ENCODE measurements at places on chromosomes 6 and 20. TPM values are rescaled to one million over a fixed set of nuclear protein-coding genes. Genes with fewer than 3 reads are reported as not detected.

DNA sequence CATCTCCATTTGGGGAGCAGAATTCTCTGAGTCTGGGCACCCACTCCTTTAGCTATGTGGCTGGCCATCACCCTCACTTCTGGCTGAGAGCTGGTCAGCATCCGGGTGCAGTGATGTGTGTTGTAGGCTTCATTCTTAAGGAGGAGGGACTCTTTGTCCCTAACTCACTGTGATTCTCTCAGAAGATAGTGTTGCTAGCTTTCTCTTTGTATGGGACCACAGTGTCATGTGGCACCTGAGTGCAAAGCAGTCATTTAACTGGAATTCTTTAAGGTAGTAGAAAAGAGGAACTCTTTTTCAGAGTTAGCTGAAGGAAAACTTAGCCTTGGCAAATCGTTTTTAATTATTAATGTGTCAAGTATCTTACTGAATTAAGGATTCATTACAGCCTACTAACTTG lies 165.9 kb downstream of the JARID2 start:
- DNase-seq: no peak

GRCh38 chr6:157223511-157223910 lies 99.8 kb downstream of the TMEM242 start:
- DNase-seq: no peak

GRCh38 chr6:4017058-4017739 lies 61.7 kb downstream of the FAM217A start:
- no peak for DNase-seq

DNA sequence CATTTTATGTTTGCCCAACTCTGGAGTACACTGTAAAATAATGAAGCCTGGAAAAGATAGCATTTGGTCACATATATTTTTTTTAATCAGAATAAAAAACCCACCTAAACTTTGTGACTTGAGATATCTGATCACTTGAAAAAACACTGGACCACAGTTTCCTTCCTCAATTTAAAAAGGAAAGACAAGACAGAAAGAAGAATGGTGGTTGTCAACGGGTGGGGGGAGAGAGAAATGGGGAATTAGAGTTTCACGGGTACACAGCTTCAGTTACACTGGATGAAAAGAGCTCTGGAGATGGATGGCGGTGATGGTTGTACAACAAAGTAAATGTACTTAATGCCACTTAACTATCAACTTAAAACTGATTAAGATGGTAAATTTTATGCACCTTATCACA lies 14.7 kb upstream of the DST start:
- no peak for DNase-seq

DNA sequence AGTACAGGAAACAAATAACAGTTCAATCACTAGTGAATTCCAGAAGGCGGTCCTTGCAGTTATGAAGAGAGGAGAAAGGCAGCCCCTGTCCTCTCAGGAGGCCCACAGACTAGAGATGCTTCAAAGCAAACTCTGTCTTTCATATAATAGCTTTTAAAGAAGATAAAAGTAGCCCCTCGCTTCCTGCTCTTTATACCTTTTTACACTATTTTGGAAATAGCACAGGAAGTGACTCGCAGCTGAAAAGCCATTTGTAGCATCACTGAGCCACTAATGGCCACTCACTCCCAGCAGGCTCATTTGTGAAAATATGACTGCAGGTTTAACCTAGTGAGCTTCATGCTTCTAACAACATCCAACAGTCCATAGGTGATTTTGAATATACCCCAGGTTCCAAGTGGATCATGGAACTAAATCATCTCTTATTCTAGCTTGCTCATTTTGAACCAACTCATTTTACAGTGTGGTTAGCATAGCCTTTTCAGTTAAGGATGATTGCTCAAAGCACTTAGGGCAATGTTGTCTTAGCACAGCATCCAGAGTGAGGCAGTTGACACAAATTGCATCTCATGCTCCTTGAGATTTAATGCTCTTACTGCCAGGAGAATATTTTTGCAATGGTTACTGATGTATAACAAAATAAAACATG lies 136.0 kb upstream of the NRSN1 start:
- no peak for DNase-seq

DNA sequence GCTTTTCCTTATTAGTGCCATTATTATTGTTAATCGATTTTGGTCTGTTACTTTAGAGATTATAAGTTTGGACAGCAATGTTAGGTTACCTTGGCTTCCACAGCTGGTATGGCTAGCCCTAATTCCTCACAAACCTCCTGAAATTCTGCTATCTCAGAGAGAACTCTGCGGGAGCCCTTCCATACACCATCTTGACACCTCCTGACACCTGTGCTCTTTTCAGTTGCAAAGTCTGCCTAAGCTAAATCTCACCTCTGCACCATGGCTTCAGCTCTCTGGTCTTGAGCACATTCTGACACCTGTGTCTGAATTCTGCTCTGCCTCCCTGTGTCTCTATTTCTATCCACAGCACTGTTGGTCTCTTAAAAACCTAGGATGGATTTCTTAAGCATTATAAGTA lies 106.5 kb downstream of the DCDC2 start:
- DNase-seq: no peak

- DNase-seq: no peak
Measured at GRCh38 chr6:6579281-6579680, 9.2 kb upstream of the LY86 start.

- no peak for DNase-seq
Measured at GRCh38 chr6:19551611-19552010, 285.6 kb upstream of the ID4 start.

DNA sequence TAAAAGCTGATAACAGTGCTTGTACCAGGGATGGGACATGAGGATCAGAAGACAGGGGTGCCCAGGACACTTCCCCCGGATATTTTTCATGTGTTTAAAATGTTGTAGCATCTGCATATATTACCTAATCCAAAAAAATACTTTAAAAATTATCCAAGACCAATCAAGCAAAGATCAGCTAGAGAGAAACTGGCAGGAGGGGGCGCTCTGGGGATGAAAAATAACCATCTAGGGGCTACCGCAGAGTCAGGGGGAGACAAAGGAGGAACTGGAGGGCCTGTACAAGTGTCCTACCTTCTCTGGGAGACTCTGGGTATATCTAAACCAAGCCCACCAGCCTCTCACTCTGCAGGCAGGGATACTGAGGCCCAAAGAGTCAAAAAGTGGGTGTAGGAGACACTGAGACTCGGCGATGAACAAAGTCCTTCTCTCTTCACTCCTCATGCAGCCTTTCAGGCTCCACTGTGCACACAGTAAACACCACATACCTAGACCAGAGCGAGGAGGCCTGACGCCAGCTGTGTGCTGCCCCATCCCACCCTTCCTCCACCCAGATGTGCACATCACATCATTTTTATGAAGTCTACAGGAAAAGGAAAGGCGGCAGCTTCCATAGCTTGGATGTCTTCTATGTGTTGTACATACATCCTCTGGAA lies 9.8 kb downstream of the RIMS4 start:
- peak; percentile 62 for DNase-seq

- DNase-seq: no peak
Measured at GRCh38 chr20:36314734-36315544, 8.8 kb downstream of the DLGAP4 start.

GRCh38 chr20:43843965-43844660 lies 70.5 kb upstream of the TOX2 start:
- DNase-seq: no peak

DNA sequence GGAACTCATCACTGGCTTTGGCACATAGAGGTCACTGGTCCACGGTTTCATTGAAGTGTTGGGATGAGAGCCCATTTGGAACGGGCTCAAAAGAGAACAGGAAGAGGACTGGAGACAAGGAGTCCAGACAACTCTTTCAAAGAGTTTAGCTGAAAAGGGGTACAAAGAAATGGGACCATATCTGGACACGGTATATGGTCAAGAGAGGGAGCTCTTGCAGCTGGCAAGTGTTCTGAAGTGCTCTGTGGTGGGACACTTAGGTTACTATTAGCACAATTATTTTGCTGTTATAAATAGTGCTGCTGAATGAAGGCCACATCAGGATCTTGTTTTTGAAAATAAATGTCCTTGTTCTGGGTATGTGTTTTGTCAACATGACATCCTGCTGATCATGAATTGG lies 4.6 kb downstream of the SGK2 start:
- DNase-seq: peak; percentile 51

The HLA-DRB5 gene
- 0.29 TPM for total RNA-seq

The OR2H1 gene
- not detected for total RNA-seq

The JAG1 gene
- 94.1 TPM for total RNA-seq

The TSBP1 gene
- not detected for total RNA-seq

The PTCRA gene
- 6.2 TPM for total RNA-seq
